HL-60 (cell line): ENCODE measurements at places on chromosomes 2 and 18.

- DNase-seq, result no peak
These were observed 387.9 kb upstream of the MYT1L start for GRCh38 chr2:2719015-2719414.

DNA sequence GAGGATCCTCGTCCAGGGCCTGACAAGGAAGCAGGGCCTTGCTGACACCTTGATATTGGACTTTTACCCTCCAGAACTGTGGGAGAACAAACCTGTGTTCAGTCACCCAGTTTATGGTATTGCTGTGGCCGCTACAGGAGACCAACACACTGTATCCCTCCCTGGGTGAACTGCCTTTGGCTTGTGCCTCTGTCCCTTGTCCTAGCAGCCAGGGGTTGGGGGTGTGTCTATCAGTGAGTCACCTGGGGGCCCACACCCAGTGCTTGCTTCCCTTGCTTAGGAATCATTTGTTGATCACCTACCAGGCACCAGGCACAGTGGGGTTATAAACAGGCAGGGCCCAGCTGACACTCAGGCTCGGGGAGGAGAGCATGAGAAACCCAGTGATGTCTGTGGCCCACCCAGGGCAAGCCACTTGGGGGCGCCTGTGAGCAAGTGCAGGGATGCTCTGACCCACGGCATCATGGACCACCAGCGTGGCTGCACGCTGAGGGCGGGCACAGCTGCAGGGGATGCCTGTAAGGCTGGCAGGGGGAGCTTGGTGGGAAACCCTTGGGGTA lies 17.1 kb downstream of the TMEM185B start:
- no peak for DNase-seq

DNA sequence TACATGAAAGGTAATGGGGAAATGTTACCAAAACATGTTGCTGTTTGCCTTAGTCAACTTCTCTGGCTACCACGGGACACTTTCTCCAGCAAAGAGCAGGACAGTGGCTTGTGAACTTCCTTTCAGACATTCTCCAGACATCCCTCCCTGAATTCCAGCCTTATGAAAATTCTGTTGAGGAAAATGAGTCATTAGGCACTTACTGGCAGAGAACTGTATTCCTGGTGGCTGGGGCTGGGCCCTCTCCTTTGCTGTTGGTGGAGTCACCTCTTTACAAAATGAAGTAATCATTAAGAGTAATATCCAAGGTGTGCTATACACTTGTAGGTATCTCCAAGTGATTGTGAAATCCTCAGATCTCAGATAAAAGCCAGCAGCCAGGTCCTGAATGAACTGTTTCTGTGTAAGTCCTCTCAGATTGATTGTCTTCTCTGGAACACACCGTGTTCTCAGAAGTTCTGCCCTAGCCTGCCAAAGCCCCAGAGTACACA lies 1.3 kb upstream of the FAP start:
- no peak for DNase-seq

GRCh38 chr2:106534471-106534870 lies 47.3 kb downstream of the CD8B2 start:
- no peak for DNase-seq

DNA sequence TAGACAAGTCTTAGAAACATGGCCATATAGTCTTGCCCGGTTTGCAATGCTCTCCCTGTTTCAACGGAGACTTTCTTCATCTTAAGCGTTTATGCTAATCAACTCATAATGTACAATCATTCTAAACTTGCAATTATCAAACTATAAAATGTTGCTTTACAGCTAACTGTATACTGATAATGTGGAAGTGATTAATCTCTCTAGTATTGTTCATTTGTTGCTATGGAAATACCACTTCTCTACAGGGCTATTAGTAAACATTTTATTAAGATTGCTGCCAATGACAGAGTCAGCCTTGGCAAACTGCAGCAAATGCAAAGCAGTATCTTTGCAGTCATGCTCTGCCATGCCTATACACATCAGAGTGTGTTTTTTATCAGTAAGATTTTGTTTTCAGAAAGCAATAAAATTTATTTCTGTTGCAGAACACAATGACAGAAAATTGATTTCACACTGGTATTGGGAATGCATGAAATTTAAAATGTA lies 1201.8 kb upstream of the CDH2 start:
- no peak for DNase-seq

DNA sequence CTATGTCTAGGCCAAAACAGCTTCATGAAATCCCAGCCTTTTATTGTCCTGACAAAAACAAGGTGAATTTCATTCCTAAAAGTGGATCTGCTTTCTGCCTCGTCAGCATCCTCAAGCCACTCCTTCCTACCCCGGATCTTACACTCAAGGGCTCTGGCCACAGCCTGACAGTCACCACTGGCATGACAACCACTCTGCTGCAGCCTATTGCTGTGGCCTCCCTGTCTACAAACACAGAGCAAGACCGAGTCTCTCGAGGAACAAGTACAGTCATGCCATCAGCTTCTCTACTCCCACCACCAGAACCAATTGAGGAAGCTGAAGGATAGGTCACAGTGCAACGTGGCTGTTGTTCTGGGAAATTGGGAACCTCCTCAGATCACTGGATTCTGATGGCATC lies 106.1 kb downstream of the ICA1L start:
- no peak for DNase-seq

DNA sequence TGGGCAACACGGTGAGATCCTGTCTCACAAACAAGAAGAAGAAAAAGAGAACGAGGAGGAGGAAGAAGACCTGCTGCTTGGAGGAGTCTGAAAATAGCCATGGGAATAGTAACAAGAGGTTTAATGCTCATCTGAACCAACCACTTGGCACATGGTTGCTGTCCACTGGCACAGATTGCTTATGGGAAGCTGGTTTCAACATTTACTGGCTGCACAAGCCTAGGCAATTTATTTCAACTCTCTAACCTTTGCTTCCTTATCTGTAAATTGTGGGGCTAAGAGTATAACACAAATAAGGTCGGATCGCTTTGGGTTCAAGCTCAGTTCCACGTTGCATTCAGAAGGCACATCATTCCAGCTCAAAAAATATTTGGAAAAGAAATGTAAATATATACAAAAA lies 14.2 kb upstream of the RHOB start:
- no peak for DNase-seq

DNA sequence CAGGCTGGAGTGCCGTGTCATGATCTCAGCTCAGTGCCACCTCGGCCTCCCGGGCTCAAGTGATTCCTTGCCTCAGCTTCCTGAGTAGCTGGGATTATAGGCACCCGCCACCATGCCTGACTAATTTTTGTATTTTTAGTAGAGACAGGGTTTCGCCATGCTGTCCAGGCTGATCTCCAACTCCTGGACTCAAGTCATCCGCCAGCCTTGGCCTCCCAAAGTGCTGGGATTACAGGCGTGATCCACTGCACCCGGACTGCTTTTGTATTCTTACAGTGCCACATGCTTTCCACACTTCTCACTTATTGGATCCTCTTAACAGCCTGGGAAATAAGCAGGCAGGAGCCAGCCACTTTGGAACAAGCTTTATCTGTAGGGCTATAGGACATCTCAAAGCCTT lies 25.3 kb upstream of the BCL2L11 start:
- no peak for DNase-seq

DNA sequence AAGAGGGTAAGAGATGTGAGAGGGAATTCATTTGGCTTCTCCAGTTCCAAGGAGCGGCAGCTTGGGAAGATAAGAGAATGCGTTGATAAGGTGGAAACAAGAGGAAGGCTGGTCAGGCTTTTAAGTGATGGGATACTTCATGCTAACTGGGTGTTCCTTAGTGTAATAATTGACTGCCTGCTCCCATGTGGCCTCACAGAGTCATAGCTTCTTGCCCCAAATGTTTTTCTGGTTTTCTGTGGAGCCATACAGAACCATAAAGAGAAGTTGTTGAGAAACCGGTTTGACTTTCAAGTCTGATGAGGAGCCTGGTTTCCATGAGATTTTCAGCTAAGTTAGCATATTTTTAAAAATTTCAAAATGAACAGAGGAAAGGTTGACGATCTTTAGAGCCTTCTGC lies 97.5 kb upstream of the ZFP36L2 start:
- no peak for DNase-seq

GRCh38 chr2:216281316-216281715 lies 91.0 kb downstream of the MARCHF4 start:
- DNase-seq, result no peak

DNA sequence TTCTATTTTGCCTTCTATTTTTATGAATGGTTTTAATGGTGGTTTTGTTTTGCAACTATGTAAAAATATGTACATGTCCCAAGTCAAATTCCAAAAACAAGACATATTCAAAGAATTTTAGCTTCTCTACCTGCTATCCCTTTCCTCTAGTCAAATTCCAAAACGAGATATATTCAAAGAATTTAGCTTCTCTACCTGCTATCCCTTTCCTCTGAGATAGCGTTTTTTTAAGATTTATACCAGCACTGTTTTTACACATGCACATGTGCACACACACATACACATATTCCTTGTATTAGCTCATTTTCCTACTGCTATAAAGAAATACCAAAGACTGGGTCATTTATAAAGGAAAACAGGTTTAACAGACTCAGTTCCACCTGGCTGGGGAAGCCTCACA lies 199.1 kb upstream of the ARL4C start:
- no peak for DNase-seq

- no peak for DNase-seq
These were observed 348.0 kb downstream of the DLGAP1 start for GRCh38 chr18:4107049-4107467.

GRCh38 chr2:237977380-237977779 lies 10.6 kb downstream of the UBE2F start:
- no peak for DNase-seq

- DNase-seq, result no peak
These were observed 116.1 kb upstream of the STK17B start for GRCh38 chr2:196287523-196287922.

DNA sequence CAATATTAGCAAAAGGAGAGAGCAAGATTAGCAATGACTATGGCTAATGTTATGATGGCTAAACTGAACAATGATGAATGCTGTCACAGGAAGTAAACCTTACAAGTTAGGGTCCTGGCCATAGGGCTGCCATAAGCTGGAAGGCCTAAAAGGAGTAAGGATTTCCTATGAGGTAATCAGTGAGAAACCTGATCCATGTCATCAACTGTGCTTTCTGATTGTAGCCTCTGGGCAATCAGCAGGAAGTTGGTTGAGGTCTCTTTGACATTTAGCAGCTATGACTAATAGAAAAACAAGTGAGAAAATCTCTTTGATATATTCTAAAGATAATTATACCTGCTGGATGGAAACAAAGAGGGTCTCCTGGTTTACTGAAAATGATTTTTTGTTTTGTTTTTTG lies 193.0 kb downstream of the RAB3GAP1 start:
- no peak for DNase-seq

- no peak for DNase-seq
These were observed 17.6 kb upstream of the AGFG1 start for GRCh38 chr2:227454323-227454860.

DNA sequence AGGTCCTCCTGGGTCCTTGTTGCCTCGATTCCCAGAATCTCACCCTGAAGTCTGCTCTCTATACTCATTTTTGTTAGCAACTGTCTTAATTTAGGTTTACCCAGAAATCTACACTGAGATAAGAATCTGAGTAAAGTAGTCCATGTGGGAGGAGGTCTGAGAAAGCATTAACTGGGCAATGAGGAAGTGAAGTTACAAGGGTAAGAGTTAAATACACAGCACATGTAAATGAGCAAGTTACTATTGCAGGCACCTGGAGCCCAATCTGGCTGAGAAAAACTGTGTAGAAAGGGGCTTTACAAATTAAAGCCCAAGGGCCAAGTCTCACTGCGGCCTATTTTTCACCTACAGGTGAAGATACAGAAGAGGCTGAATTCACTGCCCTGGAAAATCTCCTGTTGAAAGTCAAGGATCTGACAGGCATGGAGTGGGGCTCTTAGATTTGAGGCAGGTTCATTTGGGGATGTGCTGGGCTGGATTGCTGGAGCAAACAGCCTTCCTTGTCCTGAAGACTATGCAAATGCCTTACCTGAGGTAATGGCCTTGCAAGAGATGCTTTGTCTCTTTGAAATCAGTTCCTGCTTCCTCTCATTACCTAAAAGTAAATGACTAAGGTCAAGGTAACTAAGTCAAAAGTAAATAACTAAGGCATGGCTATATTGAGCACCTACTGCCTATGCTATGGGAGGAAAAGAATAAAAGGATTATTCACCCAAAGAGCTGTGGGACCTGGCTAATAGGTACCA lies 84.4 kb upstream of the DYNAP start:
- no peak for DNase-seq

GRCh38 chr2:48695991-48696390 lies 59.5 kb downstream of the LHCGR start:
- DNase-seq, result no peak

- DNase-seq, result no peak
These were observed 1.5 kb downstream of the COL5A2 start for GRCh38 chr2:189178054-189178453.

GRCh38 chr2:200450288-200450687 lies 59.6 kb downstream of the KCTD18 start:
- peak; percentile 21 for DNase-seq

- DNase-seq, result no peak
These were observed 109.5 kb downstream of the CDC42EP3 start for GRCh38 chr2:37561615-37562569.

GRCh38 chr2:56981554-56981953 lies 797.8 kb downstream of the CCDC85A start:
- DNase-seq, result no peak

- no peak for DNase-seq
These were observed 15.3 kb downstream of the NPC1 start for GRCh38 chr18:23570912-23571504.
